T-helper 2 cell treated with Interferon-gamma antibody and Interleukin-4, amounts not matched to agents 5 μg/mL and 100 μg/mL, for 36 hours (primary cell): ENCODE measurements at places on chromosomes 11 and 22.
A peak's percentile ranks its signal among the peaks of the same experiment; 100 is the strongest.

DNA sequence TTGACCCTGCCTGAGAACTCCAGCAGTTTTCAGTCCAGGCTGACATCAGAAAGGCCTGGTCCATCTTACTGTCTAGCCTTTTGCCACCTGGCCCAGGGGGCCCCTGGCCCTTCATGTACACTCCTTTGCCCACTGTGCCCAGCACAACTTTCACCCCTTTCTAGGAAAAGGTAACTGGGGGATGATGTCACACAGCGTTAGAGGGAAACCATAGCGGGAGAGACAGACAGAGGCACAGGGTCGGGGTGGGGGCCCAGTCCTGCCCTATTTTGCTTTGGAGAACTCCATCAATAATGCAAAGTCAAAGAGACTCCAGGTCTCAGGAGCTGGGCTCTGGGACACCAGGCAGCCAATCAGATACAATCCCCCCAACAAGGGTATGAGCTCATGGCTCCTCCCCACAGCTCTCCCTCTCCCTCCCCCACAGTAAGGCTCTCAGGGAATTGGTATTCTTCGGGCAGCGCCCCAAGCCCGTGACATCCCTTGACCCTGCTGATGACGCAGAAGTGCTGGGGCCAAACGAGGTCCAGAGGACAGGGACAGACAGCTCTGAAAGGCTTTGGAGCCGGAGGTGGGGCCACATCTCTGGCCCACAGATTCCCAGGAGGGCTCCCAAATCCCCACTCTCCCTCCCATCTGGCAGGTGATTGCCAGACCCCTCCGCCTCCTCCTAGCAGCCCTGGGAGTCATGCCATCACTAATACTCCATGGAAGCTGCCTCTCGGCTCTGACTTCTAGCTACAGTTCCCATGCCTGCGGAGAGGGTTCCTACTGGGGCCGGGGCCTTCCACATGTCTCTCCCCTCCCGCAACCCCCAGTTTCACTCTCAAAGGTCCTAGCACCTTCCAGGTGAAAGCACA is 5.9 kb downstream of the USP2 start:
- no peak for DNase-seq

DNA sequence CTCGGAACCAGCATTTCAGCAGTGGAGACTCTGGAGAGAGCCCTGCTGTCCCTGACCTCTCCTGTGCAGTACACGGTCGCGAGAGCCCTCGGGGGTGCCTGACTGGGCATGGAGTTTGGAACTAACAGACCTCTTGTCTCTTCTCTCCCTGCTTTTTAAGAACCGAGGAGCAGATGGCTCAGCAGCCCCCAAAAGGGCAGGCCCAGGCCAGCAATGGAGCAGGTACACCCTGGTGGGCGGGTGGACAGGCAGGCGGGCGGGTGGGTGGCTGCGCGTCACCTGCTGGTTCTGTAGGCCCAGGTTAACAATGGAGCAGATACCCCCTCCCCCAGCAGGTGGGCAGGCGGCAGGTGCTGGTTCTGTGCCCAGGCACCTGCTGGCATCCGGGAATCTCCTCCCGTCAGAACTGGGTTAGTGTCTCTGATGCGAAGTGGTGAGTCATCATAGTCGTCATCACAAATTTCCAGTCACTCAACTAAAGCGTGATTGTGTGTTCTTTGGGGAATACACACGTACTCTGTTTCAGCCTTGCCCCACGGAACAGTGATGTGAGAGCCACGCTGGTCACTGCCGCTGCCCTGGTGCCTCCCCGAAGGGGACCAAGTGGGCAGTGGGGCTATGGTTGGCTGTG is 41.1 kb downstream of the GRAMD4 start:
- peak; percentile 24 for DNase-seq

DNA sequence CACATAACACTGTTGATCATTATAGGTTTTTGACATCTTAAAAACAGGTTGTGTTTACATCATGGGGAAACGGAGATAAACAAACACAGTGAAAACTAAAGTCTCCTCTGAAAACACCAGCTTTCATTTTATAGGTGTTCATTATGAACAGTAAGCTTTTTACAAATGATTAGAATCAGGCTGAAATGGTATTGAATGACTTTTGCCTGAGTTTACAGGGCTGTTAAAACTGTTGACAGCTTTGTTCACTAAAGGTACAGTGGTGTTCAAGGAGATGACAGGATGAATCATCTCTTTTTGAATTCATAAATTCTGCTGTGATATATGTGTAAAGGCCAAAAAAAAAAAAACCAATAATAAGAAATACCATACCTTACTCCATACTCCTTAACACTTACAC is 184.6 kb upstream of the CNTN5 start:
- no peak for DNase-seq

- no peak for DNase-seq
Measured at GRCh38 chr11:86395061-86395551, 20.4 kb downstream of the CCDC81 start.

- DNase-seq, result no peak
Measured at GRCh38 chr11:128549256-128549944, 38.0 kb downstream of the ETS1 start.

GRCh38 chr22:39923696-39924095 is 22.8 kb downstream of the GRAP2 start:
- no peak for DNase-seq

GRCh38 chr11:74030723-74031676 is 22.1 kb upstream of the UCP3 start:
- no peak for DNase-seq
